Left ventricle myocardium inferior (tissue), 1 donor: ENCODE measurements at places on chromosomes 11 and 22. TPM values are rescaled to one million over a fixed set of nuclear protein-coding genes. Genes with fewer than 3 reads are reported as not detected.

FXYD6 gene
- total RNA-seq = 30.2 TPM

GRCh38 chr22:41290262-41291221, 4.6 kb upstream of the RANGAP1 start:
- no peak for DNase-seq

CDHR5 gene
- total RNA-seq = not detected

DNA sequence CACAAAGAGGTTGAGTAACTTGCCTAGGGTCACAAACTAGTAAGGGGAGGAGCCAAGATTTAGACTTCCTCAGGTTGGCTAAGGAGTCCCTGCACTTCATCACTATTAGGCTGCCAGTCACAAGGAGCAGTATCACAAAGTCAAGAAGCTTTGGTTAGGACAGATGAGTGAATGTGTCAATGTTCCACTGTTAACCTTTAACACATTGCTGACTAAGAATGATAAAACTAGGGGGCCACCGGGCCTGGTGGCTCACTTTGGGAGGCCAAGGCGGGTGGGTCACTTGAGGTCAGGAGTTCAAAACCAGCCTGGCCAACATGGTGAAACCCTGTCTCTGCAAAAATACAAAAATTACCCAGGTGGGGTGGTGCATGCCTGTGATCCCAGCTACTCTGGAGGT, 32.0 kb downstream of the TMEM123 start:
- DNase-seq = no peak

OR52J3 gene
- total RNA-seq = not detected

OR8G5 gene
- not detected for total RNA-seq

SMC1B gene
- total RNA-seq = not detected

GRCh38 chr11:12455938-12456337, 78.6 kb downstream of the PARVA start:
- DNase-seq = no peak

KCNJ1 gene
- total RNA-seq = not detected

- no peak for DNase-seq
These were observed 2.2 kb downstream of the PAK1 start for GRCh38 chr11:77471558-77472193.

DAGLA gene
- 3.2 TPM for total RNA-seq

KCNA4 gene
- total RNA-seq = 5.3 TPM

DNA sequence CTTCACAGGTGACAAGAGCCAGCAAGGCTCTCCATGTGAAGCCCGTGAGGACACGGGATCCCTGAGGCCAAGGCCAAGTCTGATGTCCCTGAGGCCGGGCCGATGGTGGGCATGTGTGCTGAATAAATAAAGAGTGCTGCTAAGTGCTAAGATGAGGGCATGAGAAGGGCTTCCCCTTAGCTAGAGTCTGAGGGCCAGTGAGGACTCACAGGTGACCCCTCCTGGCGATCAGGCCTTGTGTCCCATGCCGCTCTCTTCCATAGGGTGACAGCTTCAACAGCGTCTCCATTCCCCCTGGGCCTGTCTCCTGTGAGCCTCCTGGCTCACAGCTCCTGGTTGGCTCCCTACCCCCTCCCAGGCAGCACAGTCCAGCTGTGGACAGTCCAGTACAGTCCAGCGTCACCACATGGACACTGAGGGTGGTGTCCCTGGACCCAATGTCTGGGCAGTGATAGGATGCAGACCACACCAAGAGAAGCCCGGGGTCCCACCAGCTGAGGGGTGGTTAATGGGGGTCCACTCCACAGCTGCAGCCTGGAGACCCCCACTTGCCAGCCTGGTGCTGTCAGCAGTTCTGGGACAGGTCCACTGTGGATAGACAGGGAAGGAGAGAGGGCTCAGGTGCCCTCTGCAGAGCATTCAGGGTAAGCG, 1033.2 kb downstream of the TBC1D22A start:
- no peak for DNase-seq

GGTLC2 gene
- total RNA-seq = not detected

- DNase-seq = no peak
These were observed 15.0 kb upstream of the TRIM44 start for GRCh38 chr11:35647421-35648093.

DNA sequence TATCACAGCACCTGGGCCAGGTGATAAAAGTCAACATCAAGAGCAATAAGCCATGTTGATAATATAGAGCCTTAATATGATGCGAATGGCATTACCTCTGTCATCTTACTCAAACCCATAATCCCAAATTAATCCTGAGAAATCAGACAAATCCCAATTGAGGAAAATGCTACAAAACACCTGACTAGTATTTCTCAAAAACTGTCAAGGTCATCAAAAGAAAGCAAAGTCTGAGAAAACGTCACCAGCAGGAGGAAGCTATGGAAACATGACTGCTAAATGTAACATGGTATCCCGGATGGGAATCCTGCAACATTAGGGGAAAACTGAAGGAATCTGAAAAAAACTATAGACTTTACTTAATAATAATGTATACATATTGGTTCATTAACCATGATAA, 29.6 kb downstream of the ASCL2 start:
- no peak for DNase-seq

- DNase-seq = no peak
These were observed 1.0 kb downstream of the SYT9 start for GRCh38 chr11:7252683-7253213.

GRCh38 chr11:69178819-69179482, 23.2 kb downstream of the SMIM38 start:
- no peak for DNase-seq

OR2AG1 gene
- total RNA-seq = not detected

- DNase-seq = no peak
These were observed 13.1 kb downstream of the LARGE2 start for GRCh38 chr11:45935349-45936064.
